ENCODE measurements at places on chromosomes 1 and 21.
A peak's percentile ranks its signal among the peaks of the same experiment; 100 is the strongest.

DNA sequence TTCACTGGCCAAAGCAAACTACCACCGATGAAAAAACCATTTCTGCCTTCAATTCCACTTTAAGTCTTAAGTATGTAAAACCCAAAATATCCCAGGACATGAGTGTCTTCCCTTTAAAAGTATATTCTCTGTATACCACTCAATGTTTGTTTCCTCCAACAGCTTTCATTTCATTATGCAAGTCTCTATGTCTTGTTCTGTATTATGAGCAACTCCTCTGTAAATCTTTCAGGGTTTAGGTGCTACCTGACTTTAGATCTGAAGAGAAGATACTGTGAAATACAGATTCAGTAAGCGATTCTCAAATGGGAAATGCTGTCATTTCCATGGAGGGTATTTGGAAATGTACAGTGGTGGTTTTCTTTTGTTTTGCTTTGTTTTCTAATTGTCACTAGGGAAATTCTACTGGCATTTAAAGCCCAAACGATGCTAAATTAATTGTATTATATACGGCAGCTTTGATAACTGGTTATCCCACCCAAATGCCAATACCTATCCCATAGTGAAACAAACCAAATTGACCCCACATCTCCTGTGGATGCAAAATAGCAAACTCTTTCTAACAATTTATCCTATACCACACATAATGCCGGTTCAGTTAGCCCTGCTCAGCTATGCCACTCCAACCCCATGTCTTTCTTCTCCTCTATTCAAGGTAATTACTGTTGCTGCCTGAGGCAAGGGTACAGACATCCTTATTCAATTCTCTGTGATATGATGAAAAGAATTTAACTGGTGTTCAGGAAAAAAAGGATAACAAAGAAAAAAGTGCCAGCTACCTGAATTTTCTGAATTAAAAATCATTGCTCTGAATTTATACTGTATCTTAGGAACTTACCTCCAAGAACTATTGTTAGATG lies 182.8 kb downstream of the EIF4G3 start:
- DNase-seq: no peak

GRCh38 chr1:10033359-10033845 lies 644 bp downstream of the UBE4B start:
- no peak for DNase-seq

DNA sequence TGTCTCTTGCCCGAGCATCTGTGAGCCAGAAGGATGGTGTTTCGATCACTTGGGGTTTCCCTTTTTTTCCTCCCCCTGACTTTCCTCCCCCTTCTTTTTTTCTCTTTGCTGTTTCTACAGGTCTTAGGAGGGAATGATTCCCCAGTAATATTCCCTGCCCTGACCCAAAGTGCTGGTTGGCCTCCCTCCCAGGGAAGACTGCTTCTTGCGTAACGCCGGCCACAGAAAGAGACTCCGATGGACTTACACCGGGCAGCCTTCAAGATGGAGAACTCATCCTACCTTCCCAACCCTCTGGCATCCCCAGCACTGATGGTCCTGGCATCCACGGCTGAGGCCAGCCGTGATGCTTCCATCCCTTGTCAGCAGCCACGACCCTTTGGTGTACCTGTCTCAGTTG lies 6.8 kb downstream of the RNF220 start:
- DNase-seq: no peak

DNA sequence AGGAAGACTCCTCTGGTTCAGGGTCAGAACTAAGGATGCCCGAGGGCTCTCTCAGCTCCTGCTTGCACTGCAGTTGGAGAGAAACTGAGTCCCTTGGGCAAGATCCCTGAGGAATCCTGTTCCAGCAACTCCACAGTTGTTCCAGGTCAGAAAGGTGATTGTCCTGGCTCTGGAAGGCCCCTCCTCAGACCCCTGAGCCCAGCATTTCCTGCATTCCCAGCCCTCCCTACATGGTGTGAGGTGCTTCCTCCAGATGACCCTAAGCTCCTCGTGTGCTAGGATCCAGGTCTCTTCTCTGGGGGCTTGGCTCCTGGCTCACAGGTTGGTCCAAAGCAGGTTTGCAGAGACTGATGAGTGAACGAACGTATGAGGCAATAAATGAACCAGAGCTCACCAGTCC lies 11.5 kb downstream of the LDLRAD1 start:
- DNase-seq: no peak

DNA sequence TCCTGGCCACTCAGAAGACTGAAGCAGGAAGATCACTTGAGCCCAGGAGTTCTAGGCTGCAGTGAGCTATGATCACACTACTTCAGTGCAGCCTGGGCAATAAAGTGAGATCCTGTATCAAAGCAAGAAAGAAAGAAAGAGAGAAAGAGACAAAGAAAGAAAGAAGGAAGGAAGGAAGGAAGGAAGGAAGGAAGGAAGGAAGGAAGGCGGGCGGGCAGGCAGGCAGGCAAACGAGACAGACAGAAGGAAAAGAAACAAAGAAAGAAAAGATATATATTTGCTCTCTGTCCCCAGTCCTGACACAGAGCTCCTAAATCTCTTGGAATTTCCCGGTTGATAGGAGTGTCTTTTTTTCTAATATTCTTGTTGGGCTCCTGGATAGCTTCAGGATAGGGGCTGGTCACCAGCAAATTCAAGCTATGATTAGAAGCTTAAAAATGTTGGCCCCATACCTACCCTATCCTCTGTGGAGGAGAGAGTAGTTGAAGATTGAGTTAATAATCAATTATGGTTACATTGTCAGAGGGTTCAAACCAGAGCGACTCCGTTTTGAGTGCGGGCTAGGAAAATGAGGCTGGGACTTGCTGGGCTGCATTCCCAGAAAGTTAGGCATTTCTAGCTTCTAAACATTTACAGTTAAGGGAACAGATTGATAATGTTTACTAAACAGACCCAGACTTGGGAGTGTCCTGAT lies 3.3 kb upstream of the MIGA1 start:
- no peak for DNase-seq

- DNase-seq: no peak
Measured at GRCh38 chr1:209513226-209513625, 70.3 kb upstream of the CAMK1G start.

DNA sequence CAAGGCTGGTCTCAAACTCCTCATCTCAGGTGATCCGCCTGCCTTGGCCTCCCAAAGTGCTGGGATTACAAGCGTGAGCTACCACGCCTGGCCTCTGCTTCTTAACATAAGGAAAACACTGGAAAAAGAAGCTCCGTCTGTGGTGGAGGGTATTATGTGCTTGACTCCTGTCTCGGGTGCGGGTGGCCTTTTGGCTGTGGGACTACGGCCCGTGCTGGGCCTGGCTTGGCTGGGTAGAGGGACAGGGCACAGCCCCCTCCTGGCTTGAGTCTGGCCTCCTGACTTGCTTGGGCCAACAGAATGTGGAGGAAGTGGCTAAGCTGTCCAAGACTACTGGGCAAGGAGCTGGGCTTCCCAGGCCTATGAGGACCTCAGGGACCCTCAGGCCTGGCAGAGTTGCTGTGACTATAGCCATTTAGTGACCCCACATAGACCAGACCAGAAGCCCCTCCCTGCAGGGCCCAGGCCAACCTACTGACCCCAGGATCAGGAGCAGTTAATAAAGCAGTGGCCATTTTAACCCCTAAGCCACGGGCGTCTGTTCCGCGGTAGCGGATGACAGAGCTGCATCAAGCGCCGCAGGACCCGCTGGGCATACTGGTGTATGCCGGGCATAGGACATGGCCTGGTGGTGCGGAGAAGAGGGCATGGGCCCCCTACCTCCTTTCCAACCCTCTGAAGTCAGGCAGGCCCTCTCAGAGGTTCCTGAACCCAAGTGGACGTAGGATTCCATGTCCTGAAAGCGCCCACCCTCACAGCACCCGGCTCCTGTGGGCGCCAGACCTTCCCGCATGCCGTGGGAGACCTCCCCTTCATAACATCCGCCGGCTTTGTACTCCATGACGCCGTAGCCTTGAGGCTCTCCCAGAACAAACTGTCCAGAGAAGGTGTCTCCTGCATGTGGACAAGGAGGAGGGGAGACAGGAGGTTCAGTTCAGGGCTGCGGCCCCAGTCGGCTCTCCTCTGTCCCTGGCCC lies 4.4 kb downstream of the MORN1 start:
- no peak for DNase-seq

- no peak for DNase-seq
Measured at GRCh38 chr1:203091761-203092330, 6.0 kb upstream of the MYOG start.

DNA sequence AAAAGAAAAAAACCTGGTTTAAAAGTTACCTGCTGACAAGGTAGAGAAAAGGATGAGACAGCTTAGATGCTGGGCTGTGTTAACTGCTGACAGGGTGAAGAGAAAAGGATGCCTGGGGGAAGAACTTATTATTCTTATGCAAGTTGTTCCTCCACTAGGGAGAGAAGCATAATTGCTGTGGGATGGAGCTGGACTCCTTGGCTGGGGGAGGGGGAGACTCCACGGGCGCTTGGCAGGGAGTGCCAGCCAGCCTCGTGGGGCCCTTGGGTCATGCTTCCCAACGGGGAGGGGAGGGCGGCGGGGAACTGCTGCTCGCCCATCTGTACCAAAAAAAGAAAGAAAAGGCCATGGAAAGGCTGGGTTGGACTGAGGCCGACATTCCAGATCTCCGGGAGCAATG lies 47.2 kb downstream of the SYCP1 start:
- no peak for DNase-seq

DNA sequence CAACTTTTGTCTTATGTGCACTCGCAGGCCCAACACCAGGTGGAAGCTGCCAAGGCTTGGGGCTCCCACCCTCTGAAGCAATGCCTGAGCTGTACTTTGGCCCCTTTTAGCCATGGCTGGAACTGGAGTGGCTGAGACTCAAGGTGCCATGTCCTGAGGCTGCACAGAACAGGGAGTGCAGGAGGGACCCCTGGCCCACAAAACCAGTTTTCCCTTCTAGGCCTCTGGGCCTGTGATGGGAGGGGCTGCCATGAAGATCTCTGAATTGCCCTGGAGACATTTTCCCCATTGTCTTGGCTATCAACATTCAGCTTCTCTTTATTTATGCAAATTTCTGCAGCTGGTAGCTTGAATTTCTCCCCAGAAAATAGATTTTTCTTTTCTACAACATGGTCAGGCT lies 57.6 kb downstream of the ROR1 start:
- DNase-seq: no peak

DNA sequence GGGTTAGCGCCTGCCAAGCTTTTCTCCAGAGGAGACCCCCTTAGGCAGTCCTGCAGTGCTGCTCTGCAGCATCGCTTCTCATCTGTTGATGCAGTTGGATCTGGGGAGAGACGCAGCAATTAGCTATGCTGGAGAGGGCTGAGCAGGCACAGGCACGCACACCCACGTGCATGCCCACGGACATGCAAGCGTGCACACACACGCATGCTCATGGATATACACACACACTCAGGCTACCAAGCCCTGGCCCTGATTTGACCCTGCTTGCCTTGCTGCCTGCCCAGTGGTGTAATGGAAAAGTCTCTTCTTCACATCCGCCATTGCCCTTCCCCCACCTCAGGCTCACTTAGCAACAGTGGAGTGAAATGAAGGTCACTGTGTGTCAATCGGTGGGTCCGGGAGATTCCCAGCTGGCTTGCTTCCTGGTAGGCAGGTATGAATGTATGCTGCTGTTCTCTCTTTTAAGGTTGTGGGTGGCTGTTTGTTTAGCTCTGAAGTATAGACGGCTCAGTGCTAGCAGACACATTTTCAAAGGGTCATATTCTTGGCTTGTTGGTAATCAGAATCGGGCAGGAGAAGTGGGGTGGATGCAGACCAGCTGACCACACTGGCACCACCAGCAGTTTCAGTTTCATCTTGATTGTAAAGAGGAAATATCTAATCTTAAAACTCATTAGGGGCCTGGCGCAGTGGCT lies 9.5 kb downstream of the ATP1B1 start:
- DNase-seq: no peak

GRCh38 chr1:239977416-239977815 lies 114.3 kb upstream of the FMN2 start:
- no peak for DNase-seq

- DNase-seq: no peak
Measured at GRCh38 chr1:165397944-165398343, 41.4 kb upstream of the LMX1A start.

DNA sequence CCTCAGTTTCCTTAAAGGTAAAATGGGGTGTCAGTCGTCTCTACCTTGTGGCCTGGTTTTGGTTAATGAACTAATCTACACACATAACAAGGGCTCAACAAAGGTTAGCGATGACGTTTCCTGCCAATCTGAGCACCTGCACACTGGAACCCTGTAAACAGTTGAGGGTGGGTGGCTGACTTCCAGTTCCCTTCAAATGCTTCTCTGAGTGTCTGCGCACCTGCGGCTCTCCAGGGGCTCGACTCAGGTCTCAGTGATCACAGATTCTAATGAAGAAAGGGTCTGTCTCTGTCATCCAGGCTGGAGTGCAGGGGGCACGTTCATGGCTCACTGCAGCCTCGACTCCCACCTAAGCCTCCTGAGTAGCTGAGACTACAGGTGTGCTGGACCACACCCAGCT lies 3.3 kb upstream of the AGPAT3 start:
- no peak for DNase-seq

DNA sequence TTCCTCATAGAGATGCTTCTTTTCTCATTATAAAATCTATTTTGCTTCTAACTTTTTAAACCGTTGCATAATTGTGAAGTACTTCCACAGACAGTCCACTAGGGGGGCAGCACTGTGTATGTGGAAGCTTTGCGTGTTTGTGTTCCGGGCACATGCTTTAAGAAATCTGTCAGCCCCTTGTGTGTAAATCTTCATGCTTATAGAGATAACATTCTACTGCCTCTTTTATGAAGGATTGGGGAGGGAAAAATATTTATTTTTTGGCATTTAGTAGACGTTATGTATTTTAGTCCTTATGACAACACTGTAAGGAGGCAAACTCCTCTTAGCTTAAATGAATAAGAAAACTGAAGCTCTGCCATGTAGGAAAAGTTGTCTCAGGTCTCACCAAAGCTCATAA lies 157.3 kb upstream of the PTGFR start:
- DNase-seq: no peak

- no peak for DNase-seq
Measured at GRCh38 chr1:181204530-181204929, 116.0 kb downstream of the IER5 start.

GRCh38 chr1:26696654-26697430 lies 1.0 kb downstream of the ARID1A start:
- DNase-seq: peak; percentile 54

GRCh38 chr1:82366689-82367088 lies 566.0 kb downstream of the ADGRL2 start:
- DNase-seq: no peak

Data from stimulated activated CD8-positive, alpha-beta memory T cell treated with anti-CD3 and anti-CD28 coated beads, Interleukin-7, amount 100 ng/mL, for 48 hours (primary cell).